ENCODE measurements at places on chromosomes 5 and 9.

- DNase-seq, result no peak
Observed at GRCh38 chr5:4019841-4020240, 424.2 kb downstream of the IRX1 start.

GRCh38 chr9:28232686-28233085 lies 659.4 kb upstream of the C9orf72 start:
- no peak for DNase-seq

DNA sequence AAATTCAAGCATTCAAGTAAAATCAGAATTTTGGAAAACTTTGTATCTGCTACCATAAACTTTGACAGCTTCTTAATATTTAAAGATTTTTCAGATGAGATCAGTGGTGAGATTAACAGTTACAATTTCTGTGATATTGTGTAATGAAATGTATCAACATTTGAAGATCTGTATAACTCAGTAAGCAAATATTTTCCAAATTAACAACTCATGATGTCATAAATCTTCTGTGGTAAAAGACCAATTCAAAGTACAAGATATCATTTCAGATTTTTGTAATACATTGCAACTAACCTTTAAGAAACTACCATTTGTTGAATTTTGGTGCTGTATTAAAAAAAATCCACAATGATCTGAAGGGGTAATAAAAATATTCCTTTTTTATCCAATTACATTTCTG lies 352.2 kb downstream of the KIAA0825 start:
- DNase-seq, result no peak

- DNase-seq, result no peak
Observed at GRCh38 chr5:91266184-91266705, 116.9 kb downstream of the ARRDC3 start.

GRCh38 chr5:146007270-146007669 lies 70.9 kb downstream of the SH3RF2 start:
- no peak for DNase-seq

- no peak for DNase-seq
Observed at GRCh38 chr9:14057368-14058324, 256.3 kb downstream of the NFIB start.

DNA sequence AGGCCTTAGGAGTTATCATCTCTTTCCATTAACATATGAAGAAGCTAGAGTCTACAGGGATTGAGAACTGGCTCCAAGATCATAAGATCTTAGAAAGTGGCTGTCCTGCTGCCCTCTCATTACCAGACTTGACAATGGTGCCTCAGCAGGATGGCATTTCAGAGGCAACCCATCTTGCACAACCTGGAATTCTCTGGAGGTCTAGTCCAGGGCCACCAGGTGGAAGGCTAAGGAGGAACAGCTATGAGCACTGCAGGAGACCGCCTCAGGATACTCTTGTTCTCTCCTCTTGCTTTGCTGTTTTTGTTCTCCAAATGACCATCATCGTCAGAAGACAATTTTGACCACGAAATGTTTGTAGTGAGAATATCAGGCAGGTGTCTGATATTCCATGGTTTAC lies 322.6 kb downstream of the FBXL17 start:
- DNase-seq, result no peak

GRCh38 chr5:38737976-38738375 lies 107.8 kb upstream of the OSMR start:
- DNase-seq, result no peak

GRCh38 chr9:125074976-125075375 lies 68.4 kb downstream of the SCAI start:
- no peak for DNase-seq

DNA sequence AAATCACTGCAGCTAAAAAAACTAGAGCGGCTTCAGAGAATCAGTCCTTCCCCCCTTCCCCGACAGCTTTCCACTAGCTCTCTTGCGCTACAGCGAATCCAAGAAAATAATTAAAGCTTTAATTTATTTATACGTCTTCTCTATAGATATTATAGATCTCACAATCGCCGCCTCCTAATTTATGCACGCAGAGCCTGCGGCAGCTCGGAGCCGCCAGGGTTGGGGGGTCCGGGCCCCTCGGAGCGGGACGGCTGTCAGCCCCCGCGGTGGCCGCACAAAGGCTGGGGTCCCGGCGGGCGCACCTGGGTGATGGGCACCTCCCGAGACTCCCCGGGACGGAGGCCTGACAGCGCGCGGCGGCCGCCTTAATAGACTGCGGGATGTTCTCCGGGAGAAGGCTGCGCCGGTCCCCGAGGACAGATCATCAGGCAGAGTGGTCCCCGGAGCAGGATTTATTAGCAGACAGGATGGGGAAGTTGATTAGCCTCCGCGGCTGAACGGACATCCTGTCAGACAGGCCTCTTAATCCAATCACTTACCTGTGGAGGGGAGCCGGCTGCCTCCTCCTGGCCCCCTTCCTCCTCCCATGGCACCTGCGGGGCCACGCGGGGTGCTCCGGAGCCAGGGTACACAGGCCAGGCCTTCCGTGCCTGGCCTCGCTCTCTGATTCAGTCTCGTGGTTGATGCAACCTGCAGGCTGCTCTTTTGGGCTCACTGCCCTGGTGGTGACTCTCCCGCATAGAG lies 166.8 kb downstream of the MELK start:
- no peak for DNase-seq

DNA sequence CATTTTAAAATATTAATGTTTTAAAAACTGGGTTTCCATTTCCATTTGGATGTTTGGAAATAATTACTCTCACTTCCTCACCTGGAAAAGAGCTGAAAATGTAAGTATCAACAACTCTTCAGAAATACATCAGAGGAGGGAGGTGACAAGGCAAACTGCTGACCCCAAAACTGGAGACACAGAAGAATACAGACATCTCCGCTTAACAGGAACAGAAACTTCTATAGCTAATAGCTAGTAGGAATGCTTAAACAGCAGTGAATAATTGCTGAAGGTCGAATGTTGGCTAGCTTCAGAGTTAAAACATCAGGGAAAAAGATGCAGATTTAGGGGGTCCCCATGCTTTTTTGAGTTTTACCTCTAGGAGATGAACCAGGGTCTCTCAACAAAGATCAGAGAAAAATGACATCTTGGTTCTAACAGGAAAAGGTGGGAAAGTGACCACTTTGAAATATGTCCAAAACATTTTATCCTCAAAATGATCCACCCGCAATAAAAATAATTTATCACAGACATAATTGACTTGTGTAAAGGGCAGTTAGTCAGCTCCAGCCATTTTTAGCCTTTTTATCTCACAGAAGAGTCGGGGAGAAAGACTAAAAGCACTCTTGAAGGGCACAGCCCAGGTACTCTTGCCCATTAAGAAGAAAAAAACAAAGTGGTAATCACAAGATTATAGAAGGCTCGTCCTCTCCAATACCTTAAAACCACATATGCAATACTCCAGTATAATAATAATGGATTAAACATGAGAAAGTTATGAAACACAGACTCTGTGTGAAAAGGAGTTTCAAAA lies 1474.9 kb downstream of the EFNA5 start:
- DNase-seq, result no peak

- DNase-seq, result no peak
Observed at GRCh38 chr5:174318578-174318977, 273.1 kb downstream of the NSG2 start.

DNA sequence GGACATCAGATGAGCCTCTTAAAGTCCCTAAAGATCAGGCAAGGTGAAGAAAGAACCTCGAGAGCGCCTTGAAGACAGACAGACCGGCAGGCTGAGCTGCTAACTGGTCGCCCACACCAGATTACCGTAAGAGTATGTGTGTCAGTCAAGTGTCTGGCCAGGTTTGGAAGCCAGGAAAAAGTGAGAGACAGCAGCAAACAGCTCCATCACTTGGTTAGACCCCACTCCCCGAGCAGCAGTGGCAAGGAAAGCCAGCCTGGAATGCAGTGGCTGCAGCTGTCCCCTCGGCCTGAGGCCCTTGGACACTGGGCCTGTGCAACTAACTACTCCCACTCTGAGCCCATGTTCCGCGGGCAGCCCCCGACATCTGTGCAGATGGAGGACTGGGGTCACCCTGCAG lies 214.1 kb downstream of the DIRAS2 start:
- DNase-seq, result no peak

GRCh38 chr9:16864649-16865434 lies 5.6 kb downstream of the BNC2 start:
- no peak for DNase-seq
